ENCODE measurements at places on chromosomes 13 and 19.
A peak's percentile ranks its signal among the peaks of the same experiment; 100 is the strongest.

- no peak for DNase-seq
These were observed 207.8 kb downstream of the RFC3 start for GRCh38 chr13:34025746-34026145.

DNA sequence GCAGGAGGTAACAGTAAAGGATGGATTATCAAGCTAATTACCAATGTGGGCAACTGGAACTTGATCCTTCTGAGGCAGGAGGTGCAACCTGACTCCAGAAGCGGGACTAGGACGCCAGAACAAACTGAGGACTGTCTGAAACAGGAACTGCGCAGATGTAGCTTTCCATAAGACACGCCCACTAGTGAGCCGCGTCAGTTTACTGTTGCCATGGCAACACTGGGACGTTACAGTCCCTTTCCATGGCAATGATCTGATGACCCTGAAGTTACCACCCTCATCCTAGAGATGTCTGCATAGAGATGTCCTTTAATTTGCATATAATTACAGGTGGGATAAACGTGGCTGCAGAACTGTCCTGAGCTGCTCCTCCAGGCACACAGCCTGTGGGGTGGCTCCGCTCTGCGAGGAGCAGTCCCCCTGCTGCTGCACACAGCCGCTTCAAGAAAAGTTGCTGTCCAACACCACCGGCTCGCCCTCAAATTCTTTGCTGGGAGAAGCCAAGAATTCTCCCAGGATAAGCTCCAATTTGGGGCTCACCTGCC, 816.6 kb downstream of the UQCRFS1 start:
- DNase-seq, result no peak

DNA sequence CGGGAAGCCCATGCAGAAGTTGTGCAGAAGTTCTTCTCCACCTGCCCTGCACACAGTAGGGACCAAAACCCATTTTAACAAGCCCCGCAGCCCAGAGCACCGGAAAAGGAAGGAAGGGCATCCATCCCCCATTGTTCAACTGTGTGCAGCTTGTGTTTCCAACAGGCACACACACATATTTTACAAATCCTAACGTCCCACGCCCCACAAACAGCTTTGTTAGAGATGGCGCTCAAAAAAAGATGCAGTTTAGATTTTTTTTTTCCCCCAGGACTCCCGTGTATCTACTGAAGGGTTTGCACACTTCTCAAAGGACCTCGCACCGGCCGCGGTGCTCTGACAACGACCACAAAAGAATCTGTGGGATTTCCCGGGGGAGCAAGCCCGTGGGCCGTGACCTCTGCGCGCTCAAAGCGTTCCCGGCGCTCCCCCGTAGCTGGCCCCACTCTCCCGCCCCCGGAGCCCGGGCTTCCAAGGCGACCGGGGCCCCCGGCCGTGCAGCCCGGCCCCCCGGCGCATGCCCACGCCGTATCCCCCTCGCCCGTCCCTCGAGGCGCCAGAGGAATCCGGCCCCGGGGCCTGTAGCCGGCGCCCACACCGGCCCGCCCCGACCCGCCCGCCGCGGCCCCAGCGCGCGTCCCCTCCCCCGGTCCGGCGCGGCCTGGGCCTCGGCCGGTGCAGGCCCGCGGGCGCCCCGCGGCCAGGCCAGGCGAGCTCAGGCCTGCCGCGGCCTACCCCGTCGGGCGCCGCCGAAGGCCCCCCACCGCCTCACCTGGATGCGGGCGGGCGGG, 523 bp downstream of the ELAVL1 start:
- no peak for DNase-seq

- DNase-seq, result no peak
These were observed 4.7 kb downstream of the PCID2 start for GRCh38 chr13:113203507-113204377.

DNA sequence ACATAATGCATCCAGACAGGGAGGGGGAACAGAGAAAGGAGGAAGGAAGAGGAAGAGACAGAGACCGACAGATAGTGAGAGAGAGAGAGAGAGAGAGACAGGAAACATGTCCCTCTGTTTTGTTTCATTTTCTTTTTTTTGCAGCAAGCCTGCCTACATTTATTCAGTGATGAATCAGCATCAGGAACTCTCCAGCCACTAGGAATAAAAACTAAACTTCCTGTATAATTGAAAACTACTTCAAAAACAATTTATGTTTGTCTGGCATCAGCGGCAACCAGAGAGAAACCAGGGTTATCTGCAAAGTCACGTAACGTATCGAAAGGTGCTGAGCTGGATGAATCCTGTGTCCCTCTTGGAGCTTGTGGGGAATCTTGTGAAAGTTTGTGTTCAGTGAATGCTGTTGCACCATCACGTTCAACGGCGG, 148.6 kb upstream of the SOX21 start:
- DNase-seq, result no peak

DNA sequence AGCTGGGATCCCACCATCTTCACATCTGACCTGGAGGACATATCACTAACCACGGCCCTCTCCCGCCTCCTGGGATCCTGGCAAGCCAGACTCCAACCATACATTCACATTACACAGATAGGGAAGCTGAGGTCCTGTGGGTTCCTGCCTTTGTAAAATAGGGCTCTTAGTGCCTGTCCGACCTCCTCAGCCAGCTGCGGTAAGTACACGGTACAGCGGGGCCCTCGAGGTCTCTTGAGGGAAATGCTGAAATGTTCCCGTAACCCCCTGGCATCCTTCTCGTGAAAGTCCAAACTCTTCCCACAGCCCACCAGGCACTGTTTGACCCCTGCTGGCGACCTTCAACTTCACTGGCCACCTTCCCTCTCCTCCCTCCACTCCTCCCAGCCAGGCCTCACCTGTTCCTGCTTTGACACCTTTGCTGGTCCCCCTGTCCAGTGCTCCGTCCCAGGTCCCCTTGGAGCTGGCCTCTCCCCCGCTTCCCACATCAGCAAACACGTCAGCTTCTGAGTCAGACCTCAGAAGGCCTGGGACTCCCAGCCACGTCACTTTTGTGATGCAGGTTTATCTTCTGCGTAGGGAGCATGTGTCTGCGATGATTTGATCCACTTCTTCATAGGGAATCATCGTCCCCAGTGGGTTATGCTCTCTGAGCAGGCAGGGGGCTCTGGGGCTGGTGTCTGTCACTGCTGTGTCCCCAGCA, 8.8 kb upstream of the GNG7 start:
- no peak for DNase-seq

DNA sequence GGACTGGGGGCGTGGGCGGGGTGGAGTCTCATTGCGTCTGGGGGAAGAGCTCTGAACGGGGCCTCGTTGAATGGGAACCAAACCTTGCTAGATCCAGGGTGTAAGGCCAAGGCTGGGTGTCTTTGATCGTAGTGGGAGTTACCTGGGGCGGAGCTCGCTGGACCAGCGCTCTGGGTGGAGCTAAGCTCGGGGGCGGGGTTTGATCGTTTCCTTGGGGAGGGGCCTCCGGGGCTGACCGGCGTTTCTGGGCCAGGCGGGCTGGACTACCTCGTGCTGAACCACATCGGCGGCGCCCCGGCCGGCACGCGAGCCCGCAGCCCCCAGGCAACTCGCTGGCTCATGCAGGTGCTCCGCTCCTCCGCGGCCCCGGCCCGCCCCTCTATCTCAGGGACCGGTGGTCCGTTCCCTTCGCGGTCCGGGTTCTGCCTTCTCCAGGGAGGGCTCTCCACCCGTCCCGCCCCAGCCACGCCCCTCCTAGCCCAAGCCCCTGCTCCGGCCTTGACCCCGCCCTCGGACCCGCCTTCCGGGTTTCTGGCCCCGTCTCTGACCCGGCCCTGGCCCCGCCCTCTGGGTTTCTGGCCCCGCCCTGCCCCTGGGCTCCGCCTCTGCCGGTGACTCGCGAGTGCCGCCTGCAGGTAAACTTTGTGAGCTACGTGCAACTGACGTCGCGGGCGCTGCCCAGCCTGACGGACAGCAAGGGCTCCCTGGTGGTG, 3.3 kb upstream of the RPL36 start:
- peak; percentile 100 for DNase-seq

GRCh38 chr19:2546128-2547032, 70.5 kb downstream of the GADD45B start:
- DNase-seq, result no peak

DNA sequence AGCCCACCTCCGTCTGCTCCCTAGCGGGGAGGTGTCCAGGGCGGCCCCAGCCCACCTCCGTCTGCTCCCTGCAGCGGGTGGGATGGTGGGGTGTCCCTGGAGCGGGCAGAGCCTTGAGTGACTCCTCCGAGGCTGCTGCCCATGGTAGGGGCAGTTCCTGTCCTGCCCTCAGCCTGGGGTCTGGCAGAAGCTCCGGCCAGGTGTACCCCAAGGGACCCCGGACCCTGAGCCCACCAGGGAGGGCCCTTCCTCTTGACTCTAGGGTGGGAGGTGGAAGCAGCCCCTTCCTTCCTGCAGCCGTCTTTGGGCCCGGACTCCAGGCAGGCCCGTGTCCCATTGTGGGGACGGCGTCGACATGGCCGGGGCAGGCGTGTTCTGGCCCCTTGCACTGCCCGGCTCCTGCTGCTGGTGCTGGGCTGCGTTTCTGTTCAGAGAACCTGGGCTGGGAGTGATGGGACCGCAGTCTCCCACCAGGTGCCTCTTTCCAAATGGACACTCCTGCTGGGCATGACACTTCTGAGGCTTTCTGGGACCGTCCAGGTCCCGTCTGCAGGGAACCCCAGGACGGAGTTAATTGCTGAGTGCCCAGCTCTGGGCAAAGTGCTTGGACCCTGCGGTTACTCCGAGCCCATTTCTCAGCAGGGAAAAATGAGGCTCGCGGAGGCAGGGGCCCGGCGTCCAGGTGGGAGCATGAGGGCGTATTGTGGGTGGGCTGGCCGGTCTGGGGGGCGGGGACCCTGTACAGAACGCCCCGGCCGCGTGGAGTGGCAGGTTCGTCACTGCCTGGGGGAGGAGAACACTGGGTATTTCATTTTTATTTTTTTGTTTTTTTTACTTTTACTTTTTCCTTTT, 19.8 kb downstream of the ARID3A start:
- no peak for DNase-seq

GRCh38 chr19:29876414-29876813, 64.6 kb downstream of the CCNE1 start:
- DNase-seq, result no peak

- no peak for DNase-seq
These were observed 4.5 kb downstream of the SF3A2 start for GRCh38 chr19:2240881-2241760.

DNA sequence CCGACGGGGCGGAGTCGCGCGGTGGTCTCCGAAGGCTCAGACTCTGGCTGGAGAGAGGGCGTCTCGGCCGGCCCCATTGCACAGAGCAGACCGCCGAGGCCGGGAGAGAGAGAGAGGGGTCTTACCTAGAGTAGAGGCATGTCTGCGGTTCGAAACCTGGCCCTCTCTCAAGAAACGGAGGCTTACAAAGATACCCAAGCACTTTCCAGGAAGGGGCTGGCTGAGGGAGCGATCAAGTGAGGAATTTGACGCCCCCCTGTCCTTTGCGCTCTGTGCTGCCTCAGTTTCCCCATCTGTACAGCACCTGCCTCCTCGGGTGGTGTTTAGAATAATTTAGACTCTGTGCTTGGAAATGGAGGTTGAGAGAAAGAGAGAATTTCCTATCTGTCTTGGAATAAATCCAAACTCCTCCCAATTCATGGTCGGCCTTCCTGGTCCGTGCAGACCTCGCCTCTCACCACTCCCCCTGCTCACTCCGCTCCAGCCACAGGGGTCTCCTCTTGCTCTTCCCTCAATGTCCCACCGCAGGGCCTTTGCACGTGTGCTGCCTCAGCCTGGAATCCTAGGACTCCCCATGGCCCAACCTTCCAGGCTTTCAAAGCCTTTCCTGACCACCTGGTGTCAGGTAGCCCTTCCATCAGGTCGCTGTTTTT, 658 bp upstream of the ISOC2 start:
- no peak for DNase-seq

- DNase-seq, result no peak
These were observed 3.0 kb downstream of the ZMYM2 start for GRCh38 chr13:19961489-19961888.

DNA sequence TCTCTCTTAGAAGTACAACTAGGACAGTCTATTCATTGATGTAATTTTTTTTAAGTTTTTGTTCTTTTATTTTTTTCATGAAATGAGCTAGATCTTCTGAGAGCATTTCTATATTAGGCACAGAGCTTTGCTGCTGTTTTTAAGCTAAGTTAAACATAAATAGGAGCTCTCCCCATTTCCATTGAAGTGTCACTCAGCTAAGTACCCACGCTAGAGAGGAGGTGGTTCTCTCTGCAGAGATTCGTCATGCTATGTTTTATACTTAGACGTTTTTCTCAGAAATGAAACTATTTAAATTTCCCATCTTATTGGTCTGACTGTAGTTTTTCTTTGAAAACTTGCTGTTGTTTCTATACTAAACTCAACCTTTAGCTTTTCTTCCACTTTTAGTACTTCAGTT, 271.5 kb downstream of the PCDH9 start:
- no peak for DNase-seq

- no peak for DNase-seq
These were observed 1714.4 kb downstream of the OLFM4 start for GRCh38 chr13:54742984-54743383.

GRCh38 chr13:77430377-77430951, 103.6 kb upstream of the MYCBP2 start:
- DNase-seq, result no peak

- no peak for DNase-seq
These were observed 32.6 kb upstream of the SLC46A3 start for GRCh38 chr13:28751175-28751960.

GRCh38 chr13:42652642-42653415, 78.9 kb downstream of the TNFSF11 start:
- no peak for DNase-seq

DNA sequence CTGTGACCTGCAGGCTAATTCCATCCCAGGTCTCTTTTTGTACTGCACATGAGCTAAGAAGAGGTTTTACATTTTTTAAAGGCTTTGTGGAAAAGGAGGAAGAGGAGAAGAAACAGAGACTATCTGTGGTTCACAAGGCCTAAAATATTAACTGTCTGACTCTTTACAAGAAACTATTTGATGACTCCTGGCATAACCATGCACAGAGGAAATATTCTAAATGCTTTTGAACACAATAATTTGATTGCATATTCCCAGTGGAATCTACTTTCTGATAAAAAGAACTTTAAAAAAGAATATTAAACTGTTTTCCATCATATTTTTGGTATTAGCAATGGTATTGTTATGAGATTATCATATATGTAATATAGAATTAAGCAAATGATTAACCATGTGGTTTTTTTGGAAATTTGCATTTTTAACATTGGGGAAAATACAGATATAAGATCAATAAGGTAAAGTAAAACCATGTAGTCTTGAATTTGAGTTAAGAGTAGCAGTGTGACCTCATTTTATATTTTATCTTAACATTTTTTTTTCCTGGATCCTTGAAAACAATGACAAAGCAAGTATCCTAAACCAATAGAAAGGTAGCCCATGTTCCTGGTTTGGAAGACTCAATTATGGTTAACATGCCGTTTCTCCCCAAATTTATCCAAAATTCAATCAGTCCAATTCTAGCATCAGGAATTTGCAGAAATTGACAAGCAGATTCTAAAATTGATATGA, 251.0 kb downstream of the UQCRFS1 start:
- DNase-seq, result no peak

DNA sequence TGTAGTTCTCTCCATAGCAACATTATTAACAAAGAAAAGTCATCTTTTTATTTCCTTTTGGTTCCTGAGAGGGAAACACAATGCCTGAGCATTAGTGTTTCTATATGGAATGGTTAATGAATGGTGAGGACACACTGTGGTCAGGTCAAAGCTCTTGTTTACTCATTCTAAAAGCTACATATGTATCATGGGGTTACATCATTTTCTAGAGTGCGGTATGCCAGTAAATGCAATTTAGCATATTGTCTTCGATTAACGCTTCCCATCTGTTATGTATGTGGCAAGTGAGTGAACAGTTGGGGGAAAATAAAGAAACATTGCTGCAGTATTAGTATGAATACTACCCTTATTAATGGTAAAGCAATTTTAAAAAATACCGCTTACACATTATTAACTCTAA, 1152.2 kb upstream of the SPRY2 start:
- no peak for DNase-seq

Measured in stimulated activated CD4-positive, alpha-beta T cell treated with anti-CD3 and anti-CD28 coated beads, Interleukin-15, amount 100 ng/mL, for 48 hours (primary cell).